ENCODE measurements at places on chromosomes 1 and 21.

DNA sequence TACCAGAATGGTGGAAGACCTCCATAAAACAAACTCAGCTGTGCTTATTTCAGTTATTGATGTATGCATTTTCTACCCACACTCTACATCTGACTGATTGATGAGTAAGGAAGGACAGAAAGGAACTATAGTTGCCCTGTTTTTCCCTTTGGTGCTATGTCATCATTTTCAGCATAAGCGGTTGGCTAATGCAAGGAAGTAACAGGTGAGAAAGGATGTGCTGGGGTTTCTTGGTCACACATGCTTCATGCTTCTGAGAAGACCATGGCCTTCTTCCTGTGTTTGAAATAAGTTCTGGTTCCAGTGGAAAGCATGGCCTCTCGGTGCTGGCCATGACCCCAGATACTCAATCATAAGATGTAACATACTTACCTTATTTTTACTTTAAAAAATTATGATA is 541.2 kb downstream of the PTPRU start:
- DNase-seq: no peak

DNA sequence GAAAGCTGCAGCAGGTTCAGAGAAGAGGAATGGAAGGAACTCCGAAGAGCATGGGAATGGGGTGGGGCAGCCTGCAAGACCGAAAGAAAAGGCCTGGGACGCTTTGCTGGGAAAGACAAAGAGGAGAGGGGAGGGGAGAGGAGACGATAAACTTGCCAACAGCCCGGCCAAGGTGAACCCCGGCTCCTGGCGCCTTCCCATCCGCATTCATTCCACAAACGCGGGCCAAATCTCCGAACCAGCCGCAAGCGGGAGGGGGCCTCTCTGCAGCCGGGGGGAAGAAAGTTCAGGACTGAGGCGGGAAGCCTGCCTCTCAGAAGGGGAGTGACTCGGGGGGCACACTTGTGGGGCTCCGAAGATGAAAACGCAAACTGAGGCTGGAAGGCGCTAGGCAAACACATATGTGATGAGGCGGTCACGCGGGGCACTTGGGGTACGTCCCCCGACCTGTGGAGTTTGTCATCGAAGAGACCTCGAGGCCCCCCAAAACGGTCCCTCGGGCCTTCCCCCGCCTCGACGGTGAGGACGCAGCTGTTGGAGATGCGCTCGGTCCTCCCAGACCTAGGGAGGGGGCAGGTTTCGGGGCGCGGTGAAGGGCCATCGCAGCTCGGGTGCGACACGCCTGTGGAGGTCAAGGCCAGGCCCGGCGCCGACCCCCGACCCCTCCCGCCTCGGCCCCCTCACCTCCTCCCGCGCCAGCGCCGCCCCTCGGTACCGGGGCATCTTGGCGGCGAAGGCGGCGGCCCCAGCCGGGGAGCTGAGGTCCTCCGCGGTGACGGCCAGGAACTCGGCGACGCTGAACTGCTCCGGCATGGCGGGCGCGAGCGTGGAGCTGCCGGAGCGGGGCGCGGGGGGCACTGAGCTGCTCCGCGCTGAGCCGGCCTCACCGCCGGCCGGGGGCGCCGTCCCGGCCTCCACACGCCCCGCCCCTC is at the start of gene ASAP3:
Gene ASAP3 (minus strand): TSS at position 859 of the 932 bp plus-strand sequence. CDS start 46 bp downstream, at position 813.
- peak; percentile 88 for DNase-seq

- DNase-seq: no peak
Observed at GRCh38 chr1:81435175-81435574, 365.6 kb upstream of the ADGRL2 start.

DNA sequence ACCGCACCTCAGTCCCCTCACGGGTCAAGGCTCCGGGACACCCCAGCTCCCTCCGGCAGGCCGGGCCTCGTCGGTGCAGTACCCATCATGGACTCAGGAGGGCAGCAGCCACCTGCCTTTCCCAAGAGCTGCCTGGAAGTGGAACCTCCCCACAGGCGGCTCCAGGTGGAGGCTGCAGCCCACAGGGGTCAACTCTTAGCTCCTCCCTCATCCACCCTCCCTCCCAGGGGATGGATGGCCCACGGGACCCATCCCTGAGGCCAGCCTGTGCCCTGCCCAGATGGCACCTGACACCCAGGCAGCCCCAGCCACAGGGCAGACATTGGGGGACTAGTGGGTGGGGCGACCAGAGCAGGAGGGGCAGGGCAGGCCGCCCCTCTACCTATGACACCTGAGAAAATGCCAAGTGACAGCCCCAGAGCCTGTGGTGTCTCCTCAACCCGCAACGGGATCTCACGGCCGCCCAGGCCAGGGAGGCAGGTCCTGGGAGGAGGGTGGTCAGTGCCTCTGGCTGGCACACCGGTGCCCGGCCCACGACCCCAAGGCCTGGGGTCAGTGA is 1.2 kb upstream of the ARHGEF16 start:
- peak; percentile 78 for DNase-seq

GRCh38 chr1:14593302-14593701 is 5.2 kb upstream of the KAZN start:
- DNase-seq: no peak

DNA sequence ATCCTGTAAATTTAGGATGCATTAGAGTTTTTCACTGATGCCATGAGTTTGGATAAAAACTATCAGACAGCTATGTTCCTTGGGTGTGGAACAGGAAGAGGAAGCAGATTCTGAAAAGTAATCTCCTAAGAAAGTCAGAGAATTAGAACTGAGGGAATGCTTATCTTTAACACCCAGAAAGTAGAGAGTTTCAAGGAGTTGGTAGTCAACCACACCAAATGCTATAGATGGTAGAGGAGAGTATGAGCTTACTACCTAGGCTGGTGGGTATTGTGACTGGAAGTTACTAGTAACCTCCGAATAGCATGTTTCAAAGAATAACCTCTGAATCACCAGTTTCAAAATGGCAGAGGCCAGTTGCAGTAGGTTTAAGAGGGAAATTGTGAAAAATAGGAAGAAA is 288.0 kb downstream of the HMCN1 start:
- DNase-seq: no peak

DNA sequence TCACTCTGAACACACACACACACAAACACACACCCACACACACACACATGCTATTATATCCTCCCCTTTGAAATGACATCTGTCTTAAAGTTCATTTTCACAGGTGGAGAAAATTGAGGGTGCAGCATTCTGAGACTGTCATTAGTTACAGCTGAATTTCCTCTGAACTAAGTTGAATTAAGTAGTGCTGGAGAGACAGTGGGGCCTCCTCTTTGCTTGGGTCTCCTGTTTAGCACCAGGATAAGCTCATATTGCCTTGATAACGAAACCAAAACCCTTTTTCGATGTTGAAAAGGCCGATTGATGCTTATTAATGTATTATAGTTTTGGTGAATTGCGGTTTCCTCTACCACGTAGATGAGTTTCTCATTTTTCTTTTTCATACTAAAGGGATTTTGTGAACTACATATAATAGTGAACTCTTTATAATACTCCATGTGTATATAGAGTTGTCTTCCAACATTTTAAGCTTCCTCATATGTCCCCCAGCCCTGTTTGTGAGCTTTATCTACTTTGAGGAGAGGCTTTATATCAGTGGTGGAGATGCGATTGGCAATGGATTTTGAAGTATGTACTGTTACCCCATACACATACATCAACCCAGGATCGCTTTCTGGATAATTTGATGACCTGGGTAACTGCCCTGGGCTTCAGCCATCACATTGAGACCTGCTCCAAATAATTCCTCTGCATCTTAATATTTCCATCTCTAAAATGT is 17.4 kb downstream of the DYNLT5 start:
- no peak for DNase-seq

- peak; percentile 52 for DNase-seq
Observed at GRCh38 chr1:55214212-55214933, 791 bp downstream of the USP24 start.

- no peak for DNase-seq
Observed at GRCh38 chr1:7886405-7886745, 33.5 kb upstream of the UTS2 start.

DNA sequence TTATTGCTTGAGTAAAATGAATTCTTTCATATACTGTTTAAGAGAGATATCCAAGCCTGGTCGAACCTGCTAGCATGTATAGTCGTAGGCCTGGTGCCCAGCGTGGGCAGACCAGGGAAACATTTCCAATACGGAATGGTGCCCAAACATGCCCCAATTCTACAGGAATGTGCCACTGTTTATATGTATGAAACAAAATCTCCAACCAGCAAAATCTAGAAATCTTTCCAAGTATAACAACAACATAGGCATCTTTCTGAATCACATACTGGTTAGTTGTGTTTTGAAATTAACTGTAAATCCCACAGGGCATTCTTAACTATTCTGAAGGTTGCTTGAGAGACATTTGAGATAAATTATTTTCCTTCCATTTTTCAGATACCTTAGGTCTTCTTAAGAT is 17.0 kb upstream of the ABCD3 start:
- DNase-seq: no peak

- DNase-seq: peak; percentile 93
Observed at GRCh38 chr1:156676820-156677615, at the start of gene NES. TSS of gene NES (minus strand) at chr1:156677407. CDS start at chr1:156677264, 143 bp downstream.

DNA sequence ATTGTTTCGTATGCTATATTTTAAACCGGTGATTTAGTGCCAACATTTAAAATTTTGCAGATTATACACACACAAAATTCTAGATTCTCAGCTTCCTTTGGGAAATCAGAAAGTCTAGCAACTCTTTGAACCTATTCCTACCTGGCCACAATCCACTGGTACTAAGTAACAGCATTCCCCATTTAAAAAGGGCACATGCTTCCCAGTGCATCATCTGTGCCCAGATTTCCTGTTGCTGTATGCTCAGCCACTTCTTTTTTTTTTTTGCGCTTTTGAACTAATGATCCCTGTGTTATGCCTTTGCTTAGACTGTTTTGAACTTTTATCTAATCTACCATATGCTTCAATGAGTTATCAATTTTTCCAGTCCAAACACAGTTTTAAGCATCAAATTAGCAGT is 548.4 kb downstream of the PLPP3 start:
- no peak for DNase-seq

DNA sequence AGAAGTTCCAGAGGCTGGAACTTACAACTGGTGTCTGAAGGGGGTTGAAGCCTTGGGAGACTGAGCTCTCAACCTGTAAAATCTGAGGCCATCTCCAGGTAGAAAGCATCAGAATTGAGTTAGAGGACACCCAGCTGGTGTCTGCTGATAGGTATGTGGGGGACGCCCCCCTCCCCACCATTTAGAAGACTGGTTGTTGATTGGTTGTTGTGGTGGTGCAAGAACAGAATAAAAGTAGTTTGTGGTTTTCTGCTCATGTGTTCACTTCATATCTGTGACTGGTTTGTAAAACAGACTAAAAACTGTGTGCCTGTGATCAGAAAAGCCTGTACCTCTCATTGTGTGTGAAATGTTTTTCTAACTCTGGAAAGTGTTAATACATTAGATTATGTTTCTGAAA is 33.2 kb upstream of the PDE4B start:
- no peak for DNase-seq

GRCh38 chr1:37807220-37807554 is 403 bp upstream of the C1orf122 start:
- DNase-seq: no peak

DNA sequence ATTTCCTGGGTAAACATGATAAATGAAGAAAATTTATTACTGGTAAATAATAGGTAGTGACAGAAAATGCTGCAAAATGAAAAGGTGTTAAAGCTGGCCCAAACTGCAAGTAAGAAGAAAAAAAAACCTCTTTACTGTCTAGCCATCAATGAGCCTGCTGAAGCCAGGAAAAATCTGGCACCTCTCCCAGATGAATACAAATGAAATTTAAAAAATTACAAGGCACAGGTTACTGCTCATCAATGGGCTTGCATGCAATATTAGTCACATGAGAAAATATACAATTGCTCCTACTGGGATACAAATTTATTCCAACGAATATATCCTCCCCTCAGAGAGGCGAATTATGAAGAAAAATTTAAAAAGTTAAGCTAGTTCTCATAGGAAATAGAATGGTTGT is 1422.5 kb downstream of the KCNT2 start:
- DNase-seq: no peak

- DNase-seq: no peak
Observed at GRCh38 chr1:5751833-5752745, 240.1 kb downstream of the NPHP4 start.

DNA sequence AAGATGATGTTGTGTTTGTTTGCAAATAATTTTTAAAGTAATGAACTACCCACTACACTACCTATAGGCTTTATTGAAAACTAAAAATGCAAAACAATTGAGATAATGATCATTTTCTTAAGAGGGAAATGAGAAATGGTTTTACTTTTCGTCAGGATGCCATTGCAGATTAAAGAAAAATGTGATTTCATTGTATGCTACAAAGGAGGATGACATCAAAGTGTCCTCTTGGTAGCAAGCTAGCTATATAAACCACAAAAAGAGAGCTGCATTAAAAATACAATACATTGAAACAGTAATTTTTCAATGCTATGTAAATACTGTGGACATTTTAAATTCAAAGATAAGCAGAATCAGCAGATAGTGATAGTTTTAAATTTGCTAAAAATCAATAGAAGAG is 87.5 kb upstream of the DPYD start:
- no peak for DNase-seq

DNA sequence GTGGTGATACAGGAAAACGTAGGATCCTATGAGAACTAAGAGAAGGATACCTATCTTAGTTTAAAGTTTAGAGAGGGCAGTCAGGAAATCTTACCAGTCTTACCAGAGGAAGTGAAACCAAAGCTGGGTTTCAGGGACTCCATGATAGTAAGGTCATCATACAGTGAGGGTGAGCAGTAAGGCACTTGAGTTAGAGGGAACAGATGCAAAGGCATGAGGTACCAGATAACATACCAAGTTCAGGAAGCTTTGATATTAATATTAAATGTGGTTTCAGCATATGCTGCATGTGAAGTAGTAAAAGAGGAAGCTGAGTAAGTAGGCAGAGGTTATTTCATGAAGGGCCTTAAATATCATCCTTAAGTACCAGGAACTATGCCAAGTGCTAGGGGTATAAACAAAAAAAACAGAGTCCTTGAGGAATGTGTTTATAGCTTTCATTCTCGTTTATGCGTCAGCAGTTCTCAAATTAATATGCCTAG is 16.9 kb downstream of the ATG4C start:
- no peak for DNase-seq

Data from right hindlimb (tissue), 1 donor.